ENCODE measurements at places on chromosomes 6 and 20. TPM values are rescaled to one million over a fixed set of nuclear protein-coding genes. Genes with fewer than 3 reads are reported as not detected.

The FNDC1 gene
- 102 TPM for total RNA-seq

The PABPC1L gene
- 6.4 TPM for total RNA-seq

DNA sequence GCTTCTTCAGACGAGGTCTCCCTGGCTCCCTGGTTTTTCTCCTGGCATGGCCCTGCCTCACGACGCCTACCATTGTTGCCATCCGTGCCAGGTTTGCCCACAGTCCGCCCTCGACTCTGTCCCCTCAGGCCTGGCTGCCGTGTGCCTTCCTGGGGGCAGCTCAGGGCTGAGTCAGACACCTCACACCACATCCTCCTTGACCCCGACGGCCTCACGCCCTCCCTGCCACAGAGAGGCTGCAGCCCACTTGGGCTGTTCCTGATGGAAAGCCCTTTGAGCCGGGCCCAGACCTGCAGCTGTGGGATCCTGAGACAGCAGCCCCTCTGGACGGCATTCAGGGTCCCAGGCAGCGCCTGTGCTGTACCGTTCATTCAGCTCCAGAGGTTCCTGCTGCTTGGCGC is 108.3 kb downstream of the PSMB1 start:
- no peak for DNase-seq

DNA sequence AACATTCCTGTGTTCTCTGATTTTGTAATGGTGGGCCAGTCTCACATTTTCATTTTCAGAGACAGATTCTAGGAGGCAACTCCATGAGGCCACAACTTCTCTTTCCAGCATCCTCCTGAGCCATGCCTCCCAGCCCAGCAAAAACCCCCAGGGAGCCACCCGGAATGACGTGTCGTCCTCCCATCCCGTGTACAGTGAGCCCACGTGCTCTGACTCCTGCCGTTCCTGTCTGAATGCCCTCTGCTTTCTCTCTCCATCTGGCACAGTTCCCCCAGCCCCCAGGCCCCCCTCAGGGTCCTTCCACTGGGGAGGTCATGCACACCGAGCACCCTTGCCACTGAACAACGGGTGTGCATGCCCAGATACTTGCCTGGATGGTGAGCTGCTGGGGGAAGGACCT is 38.0 kb downstream of the C20orf203 start:
- no peak for DNase-seq

DNA sequence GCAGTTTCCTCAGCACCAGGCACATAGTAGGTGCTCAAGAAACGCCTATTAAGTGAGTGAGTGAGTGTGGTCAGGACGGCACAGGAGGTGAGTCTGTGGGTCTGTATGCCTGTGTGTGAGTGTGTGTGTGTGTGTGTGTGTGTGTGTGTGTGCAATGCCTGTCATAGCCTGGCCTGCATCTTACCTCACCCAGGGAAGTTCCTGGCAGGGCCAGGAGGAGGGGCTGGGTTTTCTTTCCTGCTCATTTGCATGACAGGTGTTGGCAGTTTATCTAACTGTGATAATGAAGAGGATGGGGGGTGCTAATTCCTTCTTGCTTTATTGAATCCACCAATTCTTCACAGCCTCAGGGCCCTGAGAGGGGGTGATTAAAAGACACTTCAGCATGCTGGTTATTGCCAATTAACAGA is 146.7 kb upstream of the MLN start:
- DNase-seq: no peak
